SW480 (cell line): ENCODE measurements at places on chromosomes 13 and 19.

DNA sequence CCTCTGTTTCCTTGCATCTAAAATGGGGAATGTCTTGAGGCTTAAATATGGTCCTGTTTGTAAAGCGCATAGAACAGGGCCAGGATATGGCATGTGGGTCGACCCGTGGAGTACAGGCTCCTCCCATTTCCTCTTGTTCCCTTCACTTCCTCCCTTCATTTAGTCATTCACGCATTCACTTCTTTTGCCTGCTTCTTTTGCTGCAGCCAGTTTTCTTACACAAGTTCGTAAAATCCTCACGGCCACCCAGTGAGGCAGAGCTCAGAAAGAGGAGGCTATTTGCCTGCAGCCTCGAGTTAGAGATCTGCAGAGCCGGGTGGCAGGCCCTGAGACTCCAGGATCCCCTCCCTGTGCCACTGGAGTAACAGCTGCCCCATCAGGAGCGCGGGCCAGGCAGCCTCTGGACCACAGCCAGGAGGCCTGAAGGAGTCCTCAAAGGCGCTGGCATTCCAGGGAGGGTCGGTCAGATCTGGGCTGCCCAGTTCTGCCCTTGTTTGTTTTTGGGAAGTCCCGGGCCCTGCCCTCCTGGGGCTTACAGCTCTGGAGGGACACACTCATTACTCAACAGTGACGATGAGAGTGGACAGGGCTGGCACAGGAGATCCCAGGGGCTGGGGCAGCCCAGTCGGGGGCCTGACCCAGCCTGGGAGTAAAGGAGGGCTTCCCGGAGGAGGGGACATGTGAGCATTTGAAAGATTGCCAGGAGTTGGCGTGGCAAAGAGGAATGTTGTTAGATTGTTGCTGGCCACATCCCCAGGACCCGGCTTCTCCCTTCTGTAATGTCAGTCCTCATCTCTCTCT, 4.6 kb downstream of the PPP5C start:
- no peak for DNase-seq

- DNase-seq, result no peak
Measured at GRCh38 chr19:47523473-47523872, 8.6 kb upstream of the NAPA start.

GRCh38 chr19:28468701-28469459, 744.1 kb downstream of the UQCRFS1 start:
- peak; percentile 67 for DNase-seq

DNA sequence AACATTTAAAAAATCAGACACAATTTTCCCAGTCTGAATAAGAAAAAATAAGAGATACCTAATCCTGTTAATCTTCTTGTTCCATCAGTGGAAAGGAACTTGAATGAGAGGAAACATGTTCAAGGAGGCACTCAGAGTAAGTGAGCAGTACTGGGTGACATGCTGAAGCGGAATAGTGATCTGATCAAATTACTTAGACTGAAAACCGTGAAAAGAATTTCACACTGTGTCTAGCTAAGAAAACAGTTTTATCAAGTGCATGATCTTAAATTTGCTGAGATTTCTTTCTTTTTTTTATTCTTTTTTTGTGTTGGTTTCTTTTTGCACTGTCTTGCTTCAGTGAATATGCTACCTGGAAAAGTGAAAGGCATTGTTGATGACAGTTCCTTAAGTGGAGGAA, 249.5 kb upstream of the SLC10A2 start:
- DNase-seq, result no peak

- no peak for DNase-seq
Measured at GRCh38 chr13:46129124-46129523, 24.3 kb upstream of the CPB2 start.

DNA sequence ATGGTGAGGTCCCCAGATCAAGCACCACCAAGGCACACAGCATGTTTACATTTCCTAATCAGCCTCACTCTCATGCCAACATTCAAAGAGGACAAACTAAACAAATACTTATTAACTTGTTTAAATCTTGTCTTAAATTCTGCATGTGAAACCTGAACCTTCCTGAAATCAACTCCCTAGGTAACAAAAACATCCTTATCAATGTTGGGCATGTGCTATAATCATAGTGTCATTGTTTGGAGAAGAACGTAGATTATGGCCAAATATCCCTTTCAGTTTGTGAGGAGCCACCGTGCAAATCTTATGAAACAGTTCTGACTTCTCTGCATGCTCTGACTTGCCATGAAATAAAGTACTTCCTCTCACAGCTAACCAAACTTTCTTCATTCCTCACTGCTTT, 123.8 kb downstream of the NDFIP2 start:
- DNase-seq, result no peak

- no peak for DNase-seq
Measured at GRCh38 chr19:4064496-4065260, 2.0 kb downstream of the ZBTB7A start.

DNA sequence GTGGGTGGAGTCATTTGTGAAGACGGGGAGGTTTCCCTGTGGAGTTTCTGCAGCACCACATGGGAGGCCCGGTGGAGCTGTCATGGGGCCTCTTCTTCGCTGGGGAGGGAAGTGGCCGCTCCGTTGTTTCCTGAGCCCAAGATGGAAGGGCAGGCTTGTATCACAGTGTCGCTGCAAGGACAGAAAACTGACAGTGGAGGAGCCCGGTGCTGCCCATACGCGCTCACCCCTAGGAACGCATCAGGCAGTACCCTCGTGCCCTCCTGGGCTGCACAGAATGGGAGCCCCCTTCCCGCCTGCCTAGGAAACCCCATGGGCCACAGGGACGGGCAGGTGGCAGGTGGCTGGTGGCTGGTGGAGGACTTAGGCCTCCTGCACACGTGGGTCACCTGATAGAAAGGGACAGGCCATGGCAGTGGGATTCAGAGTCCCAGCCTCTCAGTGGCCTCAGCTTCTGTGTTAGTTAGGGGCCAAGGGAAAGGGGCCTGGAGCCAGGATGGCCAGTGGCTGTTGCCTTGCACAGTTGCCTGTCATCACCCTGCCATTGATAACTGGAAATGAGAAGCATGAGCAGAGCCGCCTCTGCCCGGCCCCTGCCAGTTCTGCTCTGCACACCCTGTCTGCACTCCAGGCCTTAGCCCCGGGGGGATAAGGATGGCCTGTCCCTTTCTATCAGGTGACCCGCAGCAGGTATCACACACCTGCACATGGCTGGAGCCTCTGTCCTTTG, 7.6 kb downstream of the COL4A2 start:
- DNase-seq, result no peak

DNA sequence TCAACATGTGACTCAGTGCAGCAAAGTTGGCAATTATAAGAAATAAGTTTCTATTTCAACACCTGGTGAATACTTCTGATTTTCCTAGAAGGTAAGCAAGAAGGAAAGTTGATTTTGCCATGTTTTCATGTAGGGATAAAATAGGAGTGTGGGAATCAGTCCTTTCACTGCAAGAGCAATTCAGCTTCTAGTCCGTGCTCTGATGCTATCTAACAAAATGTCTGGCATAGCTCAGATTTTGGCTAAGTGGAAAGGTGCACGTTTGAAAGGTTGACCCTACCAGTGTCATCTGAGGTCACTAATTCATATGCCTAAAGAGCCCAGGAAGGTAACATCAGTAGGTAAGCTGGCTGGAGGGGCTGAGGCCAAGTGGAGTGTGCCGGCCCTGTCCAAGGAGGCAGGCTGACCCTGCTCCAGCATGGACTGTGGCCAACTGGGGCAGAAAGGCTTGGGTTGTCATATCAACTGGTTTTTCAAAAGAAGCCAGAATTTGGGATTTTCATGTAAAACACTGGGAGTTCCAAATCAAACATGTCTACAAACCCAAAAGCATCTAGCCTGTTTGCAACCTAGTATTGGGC, 38.9 kb upstream of the MEDAG start:
- no peak for DNase-seq

DNA sequence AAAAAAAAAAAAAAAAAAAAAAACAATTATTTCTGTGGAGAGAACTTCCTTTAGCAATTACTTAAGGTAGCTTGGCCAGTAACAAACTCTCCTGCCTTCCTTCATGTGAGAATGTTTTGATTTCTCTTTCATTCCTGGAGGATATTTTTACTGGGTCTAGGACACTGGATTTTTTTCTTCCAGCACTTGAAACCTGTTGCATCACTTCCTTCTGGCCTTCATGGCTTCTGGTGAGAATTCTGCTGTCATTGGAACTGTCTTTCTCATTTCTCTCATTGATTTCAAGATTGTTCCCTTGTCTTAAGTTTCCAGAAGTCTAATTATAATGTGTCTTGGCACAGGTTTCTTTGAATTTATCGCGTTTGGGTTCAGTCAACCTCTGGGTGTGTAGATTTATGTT, 19.3 kb upstream of the RAB20 start:
- DNase-seq, result no peak

- peak; percentile 5 for DNase-seq
Measured at GRCh38 chr13:107883561-107884175, 331.7 kb downstream of the LIG4 start.

GRCh38 chr13:21124852-21125251, 51.5 kb downstream of the SKA3 start:
- no peak for DNase-seq

- peak; percentile 74 for DNase-seq
Measured at GRCh38 chr19:48556163-48556562, 4.2 kb downstream of the SULT2B1 start.

DNA sequence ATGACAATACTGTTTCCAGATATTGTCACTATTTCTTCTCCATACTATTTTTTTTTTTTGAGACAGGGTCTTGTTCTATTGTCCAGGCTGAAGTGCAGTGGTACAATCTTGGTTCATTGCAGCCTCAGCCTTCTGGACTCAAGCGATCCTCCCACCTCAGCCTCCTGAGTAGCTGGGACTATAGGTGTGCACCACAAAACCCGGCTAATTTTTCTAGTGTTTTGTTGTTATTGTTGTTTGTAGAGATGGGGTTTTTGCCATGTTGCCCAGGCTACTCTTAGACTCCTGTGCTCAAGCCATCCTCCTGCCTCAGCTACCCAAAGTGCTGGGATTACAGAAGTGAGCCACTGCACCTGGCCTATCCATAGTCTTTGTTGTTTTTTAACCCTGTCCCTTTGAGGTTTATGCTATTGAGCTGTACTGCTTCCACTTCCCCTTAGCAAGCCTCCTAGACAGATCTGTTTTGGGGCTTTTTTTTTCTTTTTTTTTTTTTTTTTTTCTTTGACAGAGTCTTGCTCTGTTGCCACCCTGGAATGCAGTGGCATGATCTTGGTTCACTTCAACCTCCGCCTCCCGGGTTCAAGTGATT, 27.6 kb upstream of the MAP3K10 start:
- DNase-seq, result no peak

DNA sequence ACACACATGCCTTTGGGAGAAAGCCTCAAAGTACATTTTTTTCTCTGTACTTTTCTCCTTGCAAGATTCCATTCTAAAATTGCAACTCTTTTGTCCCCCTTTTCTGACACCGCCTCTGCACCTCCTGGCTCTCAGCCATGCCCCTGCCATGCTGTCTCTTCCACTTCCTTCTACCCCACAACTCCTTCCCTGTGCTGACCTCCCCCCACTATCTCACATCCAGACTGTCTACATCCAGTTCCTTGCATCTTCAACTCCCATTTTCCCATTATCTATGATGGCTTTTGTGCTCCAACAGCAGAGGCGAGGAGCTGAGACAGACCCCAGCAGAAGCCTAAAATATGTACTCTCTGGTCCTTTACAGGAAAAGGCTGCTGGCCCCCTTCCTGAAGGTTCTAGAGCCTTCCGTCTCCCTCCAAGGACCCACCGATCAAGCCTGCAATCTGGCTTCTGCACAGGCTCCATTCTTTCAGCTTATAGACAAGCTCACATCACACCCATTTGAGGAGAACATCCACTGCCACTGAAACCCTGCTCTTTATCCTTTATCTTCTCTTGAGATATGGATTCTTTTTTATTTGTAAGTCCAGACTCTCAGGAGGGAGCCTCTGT, 50.2 kb downstream of the RFX2 start:
- DNase-seq, result no peak

GRCh38 chr19:45275370-45275971, 24.4 kb downstream of the MARK4 start:
- no peak for DNase-seq

DNA sequence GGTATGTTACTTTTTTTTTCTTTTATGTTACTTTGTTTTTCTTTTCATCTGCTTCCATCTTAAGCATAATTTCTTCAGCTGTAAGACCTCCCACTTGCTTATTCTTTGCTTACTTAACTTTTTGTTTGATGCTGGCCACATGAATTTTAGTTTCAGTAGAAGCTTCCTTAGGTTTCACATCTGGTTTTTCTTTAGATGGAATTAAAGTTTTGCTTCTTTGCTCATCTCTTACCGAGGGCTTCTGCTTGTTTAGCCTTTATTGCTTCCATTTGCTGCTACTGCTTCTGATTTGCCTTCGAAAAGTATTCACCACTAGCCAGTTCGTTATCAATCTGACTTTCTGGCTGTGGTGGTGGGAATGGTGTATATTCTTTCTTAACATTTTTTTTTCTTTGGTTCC, 90.9 kb downstream of the GJA3 start:
- no peak for DNase-seq

- DNase-seq, result no peak
Measured at GRCh38 chr13:63541336-63541735, 2125.7 kb upstream of the PCDH20 start.
